Right hindlimb (tissue), 1 donor: ENCODE measurements at places on chromosomes 2 and 18.

GRCh38 chr2:133438026-133438425, 130.2 kb downstream of the NCKAP5 start:
- no peak for DNase-seq

DNA sequence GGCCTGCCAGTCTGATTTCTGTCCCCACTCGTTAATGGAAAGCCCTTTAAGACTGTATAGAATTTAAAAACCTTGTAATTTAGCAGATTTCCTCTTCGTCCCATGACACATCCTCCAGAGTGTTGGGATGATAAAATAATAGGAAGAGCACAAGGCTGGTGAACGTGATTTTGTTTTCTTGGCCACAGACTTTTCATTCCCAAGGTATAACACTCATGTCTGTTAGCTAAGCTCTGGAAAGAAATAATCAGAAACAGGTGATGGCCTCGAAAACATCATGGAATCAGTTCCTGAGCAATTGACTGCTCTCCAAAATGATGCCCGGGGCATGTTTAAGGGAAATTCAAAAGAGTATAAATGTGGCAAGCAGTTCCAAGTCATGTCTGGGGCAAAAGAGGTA, 337.8 kb upstream of the TCF4 start:
- no peak for DNase-seq

DNA sequence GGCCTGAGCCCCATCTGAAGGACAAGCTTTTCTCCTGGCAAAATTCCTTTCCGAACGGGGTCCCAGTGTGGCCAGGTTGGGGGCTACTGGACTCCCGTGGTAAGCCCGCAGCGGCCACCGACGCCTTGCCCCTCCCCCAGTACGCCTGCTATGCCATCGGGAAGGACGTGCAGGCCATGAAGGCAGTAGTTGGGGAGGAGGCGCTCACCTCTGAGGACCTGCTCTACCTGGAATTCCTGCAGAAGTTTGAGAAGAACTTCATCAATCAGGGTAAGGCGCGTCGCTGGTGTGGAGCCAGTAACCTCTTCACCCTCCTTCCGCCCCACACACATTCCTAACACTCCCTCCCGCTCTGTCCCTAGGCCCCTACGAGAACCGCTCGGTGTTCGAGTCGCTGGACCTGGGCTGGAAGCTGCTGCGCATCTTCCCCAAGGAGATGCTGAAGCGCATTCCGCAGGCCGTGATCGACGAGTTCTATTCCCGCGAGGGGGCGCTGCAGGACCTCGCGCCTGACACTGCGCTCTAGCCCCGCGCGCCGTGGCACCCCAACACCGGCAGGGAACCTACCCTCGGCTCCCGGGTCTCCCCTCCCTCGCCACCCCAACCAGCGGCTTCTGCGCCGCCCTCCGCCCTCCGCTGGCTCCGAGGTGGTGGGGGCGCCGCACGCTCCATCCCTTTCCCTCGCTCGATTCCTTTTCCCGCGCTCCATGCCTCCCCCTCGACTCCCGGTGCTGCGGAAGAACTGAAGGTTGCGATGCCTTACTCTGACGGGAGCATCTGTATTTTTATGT, 13.6 kb upstream of the ANKRD53 start:
- DNase-seq: peak; percentile 61

GRCh38 chr2:437756-438393, 150.0 kb upstream of the ALKAL2 start:
- peak; percentile 46 for DNase-seq

DNA sequence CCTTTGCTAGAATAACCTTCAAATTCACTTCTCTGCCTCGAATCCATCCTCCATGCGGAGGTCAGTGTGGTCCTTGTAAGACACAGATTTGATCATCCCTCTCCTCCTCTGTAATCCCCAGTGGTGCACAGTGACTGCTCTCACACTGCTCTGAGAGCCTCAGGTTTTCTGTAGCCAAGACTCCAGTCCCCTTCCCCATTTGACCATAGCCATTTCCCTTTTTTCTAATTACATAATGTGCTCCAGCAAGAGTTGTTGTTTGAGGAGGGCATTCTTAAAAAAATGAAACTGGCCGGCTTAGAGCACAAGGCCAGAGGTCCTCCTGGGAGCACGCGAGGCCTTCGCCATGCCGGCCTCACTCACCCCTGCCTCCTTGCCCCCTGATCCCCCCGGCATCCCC, 34.7 kb upstream of the LPIN1 start:
- no peak for DNase-seq

DNA sequence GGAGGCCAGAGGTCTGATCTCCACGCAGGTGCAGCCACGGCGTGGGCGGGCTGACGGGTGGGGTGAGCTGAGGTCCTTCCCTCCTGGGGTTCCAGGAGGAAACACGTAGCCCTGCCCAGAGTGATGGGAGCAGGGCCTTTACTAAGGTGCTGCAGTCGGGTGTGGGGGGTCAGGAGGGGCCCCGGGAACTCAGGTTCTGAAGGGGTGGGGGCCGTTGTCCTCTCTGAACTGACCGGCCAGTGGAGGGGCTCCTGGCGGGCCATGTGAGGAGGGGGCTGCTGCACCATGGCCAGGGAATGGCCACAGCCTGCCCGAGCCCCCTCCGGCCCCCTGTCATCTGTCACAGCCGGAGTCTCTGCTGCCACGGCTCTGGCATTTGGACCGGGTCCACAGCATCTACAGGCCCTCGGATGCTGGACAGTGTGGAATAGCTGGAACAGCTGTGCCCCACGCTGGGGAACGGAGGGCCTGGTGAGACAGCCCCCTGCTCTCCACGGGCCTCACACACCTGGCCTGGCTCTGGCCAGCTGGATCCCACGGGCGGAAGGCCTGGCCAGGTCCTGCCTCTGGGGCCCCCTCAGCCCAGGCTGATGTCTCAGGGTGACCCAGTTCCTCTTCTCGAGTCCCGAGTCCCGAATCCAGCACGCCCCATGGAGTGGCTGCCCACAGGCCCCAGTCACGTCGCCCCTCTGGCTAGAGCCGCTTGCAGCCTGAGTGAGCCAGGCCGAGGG, 145.6 kb upstream of the GPC1 start:
- DNase-seq: no peak

- DNase-seq: no peak
Measured at GRCh38 chr18:37422116-37422515, 143.5 kb downstream of the CELF4 start.

DNA sequence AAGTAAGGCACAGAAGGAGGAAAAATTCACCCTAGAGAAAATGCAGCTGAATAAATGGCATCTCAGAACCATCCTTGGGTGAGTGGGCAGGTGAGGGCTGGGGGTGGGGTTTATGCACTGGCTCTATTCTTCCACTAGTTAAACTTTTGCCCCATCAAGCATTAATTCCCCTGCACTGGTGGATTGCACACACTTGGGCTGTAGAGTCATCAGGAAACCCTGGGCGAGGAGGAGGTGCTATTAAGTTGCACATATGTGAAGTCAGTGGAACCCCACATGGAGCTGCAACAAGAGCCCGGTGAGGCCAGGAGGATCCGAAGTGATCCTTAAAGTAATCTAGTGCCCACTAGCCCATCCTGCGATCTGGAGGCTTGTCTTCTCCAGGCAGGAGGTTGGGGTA, 6.8 kb upstream of the DNAJB2 start:
- DNase-seq: no peak

DNA sequence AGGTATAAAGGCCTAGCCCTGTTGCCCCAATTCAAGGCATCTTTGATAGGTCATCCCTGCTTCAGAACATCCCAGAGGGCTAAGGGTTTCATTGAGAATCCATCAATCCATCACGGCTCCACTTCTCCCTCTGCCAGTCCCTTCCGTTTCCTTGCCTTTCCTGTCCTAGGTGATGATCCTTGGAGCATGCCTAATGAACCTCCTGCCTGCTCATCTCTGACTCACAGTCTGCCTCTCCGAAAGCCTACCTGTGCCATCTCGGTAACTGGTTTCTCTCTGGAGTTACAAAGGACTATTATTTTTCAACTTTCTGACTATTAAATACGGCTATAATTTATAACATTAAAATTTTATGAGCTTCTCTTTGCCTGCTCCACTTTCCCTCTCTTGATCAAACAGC, 36.7 kb upstream of the OSBPL6 start:
- DNase-seq: no peak

- no peak for DNase-seq
Measured at GRCh38 chr2:238183821-238184220, 19.7 kb downstream of the ILKAP start.

GRCh38 chr2:106363791-106364190, 104.4 kb downstream of the RGPD3 start:
- DNase-seq: no peak

DNA sequence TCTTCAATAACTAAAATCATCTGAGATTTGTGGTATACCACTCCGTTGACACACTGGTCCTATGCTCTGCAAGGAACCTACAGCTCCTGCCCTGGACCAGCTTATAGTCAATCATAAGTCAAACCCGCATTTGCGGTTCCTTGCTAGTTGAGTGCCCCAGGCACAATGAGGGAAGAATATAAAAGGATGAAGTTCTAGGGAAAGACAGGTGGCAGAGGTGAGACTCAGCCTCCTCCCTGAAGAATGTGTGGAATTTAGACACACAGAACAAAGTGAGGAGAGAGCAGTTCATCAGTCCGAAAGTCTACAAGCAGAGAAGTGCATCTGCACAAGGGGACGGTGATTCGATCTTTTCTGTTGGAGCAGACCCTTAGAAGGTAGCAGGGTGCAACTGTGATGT, 615.0 kb upstream of the FANCL start:
- no peak for DNase-seq

DNA sequence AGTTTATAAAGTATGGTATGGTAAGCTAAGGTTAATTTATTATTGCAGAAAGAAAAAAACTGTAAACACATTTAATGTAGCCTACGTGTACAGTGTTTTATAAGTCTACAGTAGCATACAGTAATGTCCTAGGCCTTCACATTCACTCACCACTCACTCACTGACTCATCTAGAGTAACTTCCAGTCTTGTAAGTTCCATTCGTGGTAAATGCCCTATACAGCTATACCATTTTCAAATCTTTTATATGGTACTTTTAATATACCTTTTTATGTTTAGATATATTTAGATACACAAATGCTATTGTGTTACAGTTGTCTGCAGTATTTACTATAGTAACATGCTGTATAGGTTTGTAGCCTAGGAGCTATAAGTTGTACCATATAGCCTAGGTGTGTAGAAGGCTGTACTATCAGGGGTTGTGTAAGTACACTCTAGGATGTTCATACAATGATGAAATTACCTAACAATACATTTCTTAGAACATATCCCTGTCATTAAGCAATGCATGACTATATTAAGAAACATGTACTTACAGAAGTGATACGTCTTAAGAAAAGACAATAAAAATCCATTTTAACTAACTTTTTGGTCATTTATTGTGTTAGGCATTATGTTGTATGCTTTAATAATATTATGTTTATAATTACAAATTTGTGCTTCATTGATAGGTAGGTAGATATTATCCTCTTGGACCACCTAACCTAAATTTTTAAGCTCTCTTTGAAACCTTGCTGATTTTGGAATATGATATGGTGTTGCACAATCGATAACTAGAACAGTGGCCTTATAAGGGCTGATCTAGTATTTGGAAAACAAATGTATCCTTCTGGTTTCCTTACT, 51.9 kb downstream of the VRK2 start:
- DNase-seq: no peak

GRCh38 chr2:8790739-8791162, 46.7 kb downstream of the KIDINS220 start:
- no peak for DNase-seq

GRCh38 chr2:121018136-121019061, 266.6 kb downstream of the TFCP2L1 start:
- DNase-seq: peak; percentile 83
